ENCODE measurements at places on chromosomes 7 and 10.
A peak's percentile ranks its signal among the peaks of the same experiment; 100 is the strongest.

GRCh38 chr10:132249824-132250375, 57.9 kb downstream of the STK32C start:
- no peak for DNase-seq

- peak; percentile 44 for DNase-seq
Observed at GRCh38 chr7:78350391-78350790, 551.8 kb downstream of the PHTF2 start.

DNA sequence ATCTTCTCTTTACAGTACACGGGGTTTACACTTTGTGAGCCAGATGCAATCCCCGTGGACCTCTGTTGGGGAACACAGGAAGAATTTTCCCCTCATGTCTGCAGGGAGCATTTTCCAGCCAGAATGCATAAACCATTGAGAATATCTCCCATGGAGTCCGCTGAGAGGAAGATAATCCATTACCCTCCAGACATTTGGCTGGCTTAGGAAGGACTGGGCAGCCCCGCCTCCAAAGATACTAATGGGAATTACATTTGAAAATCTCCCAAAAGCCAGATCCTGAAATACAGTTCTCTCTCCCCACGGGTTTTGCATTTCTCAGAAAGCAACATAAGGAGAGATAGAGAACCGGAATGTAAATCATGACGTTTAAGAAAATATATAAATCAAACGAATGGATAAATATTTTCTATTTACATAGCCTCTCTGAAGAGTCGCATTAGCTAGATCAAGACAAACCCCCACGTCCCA, 53.5 kb downstream of the TRIL start:
- no peak for DNase-seq

DNA sequence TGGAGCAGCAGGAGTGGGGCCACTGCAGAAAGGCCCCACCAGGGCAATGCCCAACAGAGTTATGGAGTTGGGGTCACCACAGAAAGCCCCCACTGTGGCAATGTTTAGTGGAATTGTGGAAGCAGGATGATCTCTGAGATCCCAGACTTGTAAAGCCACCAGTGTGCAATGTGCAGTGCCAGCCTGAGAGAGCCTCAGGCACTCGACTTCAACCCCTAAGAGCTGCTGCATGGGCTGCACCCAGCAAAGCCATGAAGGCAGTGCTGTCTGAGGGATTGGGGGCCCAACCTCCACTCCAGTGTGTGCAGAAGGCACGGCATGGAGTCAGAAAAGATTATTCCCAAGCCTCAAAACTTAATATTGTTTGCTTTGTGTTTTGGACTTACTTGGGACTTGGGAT, 20.4 kb downstream of the SAMD9 start:
- no peak for DNase-seq

DNA sequence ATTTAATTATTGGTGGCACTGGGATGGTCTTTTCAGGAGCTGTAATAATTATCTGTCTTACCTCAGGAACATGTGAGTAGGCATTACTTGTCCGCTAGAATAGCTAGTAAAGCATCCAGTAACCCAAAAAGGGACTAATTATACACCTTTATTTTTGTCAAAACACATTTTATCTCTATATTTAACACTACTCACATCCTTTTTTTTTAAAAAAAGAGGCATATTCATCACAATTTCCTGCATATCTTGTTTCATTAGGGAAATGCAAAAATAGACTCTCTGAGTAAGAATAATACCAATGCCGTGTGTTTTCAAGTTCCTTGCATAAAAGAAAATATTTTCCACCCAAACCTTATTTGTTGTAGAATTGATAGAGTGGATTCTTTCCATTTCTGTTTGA, 99.5 kb downstream of the VTI1A start:
- DNase-seq, result no peak

DNA sequence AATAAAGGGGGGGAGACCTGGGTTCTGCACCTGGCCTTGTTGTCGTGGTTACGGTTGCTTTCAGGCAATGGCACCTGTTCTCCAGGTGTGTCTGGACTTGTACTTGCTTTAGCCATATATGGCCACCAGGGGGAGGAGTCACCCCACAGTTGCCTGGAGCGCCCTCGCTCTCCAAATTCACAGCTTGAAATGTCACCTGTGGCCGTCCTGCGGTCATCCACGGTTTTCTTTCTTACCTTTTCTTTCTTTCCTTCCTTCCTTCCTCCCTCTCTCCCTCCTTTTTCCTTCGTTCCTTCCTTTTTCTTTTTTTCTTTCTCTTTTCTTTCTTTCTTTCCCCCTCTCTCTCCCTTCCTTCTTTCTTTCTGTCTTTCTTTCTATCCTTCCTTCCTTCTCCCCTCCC, 157.2 kb upstream of the ZNF92 start:
- peak; percentile 67 for DNase-seq

- DNase-seq, result no peak
Observed at GRCh38 chr10:98213740-98214139, 54.3 kb downstream of the LOXL4 start.

- no peak for DNase-seq
Observed at GRCh38 chr7:107332488-107333269, 137.2 kb upstream of the GPR22 start.

- DNase-seq, result no peak
Observed at GRCh38 chr7:7821517-7821916, 103.1 kb upstream of the RPA3 start.

DNA sequence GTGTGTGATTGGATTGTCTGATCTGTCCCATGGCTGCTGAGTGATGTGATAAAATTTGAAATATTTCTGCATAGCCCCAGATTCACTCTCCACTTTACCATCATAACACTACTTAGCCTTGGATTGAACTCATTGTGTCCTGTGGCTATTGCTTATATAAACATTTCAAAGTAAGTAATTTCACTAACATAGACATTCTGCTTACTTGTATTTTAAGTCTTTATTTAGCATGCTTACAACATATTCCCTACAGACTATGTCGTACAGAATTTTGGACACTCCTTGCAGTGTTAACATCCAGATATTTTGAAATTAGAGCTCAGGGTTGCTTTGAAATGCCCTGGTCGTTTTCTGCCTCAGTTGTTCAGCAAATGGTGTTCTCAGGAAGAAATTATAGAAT, 117.6 kb downstream of the LRRC4 start:
- DNase-seq, result no peak

GRCh38 chr7:31767686-31768358, 80.8 kb downstream of the PPP1R17 start:
- no peak for DNase-seq

- DNase-seq, result peak; percentile 81
Observed at GRCh38 chr7:5424749-5425506, 1.3 kb upstream of the TNRC18 start.

DNA sequence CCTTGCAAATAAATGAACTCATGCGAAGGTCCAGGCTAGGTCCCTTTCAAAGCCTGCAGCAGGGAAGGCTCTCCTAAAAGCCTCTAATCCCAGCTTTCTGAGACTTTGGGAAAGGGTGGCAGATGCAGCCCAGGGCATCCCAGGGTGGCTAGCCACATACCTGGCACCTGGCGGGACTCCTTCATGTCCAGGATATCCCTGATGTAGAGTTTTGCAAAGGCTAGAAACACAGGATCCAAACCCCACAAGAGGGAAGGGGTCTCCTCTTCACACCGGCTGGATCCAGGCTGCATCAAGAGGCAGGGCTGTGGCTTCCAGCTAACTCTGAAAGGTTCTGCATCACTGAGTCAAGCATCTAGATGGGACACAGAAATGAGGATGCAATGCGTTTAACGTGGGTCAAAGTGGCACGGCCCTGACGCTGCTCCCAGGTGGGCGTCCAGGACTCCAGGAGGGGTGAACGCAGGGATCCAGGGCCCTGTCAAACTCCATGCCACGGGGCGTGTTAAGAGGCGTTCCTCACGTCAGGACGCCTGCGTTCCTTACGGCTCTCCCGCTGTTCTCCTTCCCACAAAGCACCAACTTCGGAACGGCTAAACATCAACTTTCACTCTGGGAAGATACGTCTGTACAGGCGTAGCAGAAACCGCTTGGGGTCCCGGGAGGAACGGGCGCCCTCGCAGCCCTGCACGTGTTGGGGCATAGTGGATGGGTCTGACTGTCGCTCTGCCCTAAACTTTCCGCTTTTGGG, 507 bp downstream of the STN1 start:
- DNase-seq, result peak; percentile 64

DNA sequence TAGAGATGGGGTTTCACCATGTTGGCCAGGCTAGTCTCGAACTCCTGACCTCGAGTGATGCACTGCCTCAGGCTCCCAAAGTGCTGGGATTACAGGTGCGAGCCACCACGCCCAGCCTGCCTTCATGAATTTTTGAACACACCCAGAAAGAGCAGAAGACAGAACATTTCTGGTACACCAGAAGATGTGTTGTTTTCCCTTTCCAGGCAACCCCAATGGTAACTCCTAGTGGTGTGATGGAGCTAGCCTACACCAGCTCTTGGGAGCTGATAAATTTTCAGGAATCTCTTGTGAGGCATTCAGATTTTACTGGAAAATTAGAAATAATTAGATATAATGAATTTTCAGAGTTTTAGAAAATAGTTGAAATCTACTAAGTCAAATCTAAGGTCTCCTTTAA, 904 bp upstream of the CCDC7 start:
- DNase-seq, result no peak

GRCh38 chr10:3748484-3748883, 36.5 kb downstream of the KLF6 start:
- no peak for DNase-seq

GRCh38 chr10:12252882-12253546, 57.0 kb downstream of the CDC123 start:
- DNase-seq, result no peak

DNA sequence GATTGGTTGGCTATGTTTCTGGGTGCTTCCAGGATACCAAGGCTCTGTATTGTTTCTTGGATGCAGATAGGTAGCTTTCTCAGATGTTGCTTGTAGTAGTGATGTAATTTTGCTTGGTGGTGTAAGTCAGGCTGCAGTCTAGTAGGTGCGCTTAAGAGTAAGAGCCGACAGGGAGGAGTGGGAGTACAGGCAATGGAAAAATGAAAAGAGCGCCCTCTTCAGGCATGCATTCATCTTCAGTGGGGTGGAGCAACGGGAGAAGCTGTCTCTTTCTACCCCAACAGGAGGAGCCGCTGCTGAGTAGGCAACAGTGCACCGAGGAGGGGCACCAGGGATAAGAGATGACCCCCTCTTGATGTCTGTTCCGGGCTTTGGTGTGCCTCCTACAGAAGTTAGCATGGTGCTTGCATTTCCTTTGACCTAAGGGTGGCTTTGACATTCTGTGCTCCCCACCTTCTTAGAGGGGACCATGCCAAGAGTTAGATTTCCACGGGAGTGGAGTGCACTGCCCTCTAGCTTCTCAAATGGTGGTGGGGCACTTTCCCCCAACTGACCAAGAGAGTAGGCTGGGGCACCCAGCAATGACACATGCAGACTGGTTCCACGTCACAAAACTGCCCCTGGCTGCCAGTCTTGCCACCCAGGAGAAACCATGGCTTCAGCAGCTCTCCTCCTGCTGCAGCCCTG, 56.1 kb downstream of the ZNF783 start:
- DNase-seq, result no peak

- no peak for DNase-seq
Observed at GRCh38 chr10:58972576-58973234, 203.7 kb upstream of the PHYHIPL start.

DNA sequence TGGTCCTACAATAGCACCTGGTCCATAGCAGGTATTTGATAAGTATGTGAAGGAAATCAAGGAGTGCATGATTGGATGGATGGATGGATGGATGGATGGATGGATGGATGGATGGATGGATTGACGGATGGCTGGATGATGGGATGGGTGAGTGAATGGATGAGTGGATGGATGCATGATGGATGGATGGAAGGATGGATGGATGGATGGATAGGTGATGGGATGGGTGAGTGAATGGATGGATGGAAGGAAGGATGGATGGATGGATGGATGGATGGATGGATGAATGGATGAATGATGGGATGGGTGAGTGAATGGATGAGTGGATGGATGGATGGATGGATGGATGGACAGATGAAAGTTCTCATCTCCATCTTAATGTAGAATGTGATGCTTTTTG, 231.0 kb upstream of the PPP2R2D start:
- no peak for DNase-seq

GRCh38 chr7:94933256-94933990, 26.0 kb downstream of the PPP1R9A start:
- no peak for DNase-seq

All from small intestine (tissue), 16 donors.